ENCODE measurements at places on chromosomes 5 and 9. TPM values are rescaled to one million over a fixed set of nuclear protein-coding genes. Genes with fewer than 3 reads are reported as not detected.

DNA sequence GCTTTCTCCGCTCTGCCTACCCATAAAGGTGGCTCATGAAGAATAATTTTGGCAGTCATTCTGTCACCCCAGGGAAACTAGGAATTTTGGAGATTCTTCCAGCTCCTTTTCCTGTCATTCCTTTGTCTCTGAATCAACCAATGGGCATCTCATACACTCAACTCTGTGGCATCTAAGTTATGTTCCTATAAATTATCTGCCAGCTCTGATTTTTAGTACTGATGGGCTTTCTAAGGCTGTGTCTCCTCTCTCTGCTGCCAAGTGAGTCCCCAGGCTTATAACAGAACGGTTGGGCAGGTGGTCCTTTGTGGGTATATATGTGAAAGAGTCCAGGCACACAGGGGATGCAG, 226.8 kb downstream of the NMUR2 start:
- DNase-seq: no peak

DNA sequence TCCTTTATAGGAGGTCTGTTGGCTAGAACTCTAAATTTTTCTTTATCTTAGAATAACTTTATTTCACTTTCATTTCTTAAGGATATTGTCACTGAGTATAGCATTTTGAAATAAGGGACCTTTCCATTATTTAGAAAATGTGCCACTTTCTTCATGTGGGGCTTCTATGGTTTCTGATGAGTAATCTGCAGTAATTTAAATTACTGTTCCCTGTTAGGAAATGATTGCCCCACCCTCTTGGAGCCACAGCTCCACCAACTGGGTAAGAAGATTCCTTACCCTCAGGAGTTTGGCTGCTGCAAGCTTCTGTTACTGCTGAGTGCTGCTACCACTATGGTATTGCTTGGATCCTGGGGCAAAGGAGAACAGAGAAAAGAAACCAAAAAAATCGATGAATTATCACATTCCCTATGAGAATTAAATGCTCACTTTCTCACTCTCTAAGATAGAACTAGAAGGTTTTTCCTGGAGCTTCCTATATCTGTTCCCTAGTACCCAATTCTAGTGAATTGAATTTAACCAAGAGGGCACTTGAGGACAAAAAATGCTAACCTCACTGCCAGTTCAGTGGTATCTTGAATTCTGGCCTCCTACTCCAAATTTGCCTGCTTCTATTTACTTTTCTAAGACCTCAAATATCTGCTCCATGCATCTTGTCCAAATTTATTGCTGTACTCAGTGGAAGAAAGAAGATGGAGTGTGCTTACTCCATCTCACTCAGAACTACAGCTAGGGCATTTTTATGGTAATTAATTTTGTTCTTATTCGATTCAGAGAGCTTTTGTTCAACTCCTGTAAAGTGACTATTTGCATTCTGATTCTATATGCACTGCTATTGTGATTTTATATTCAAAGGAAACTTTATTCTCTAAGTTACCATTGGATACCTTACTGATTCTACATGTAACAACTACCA, 2111.3 kb downstream of the MAT2B start:
- no peak for DNase-seq

SLC6A7 gene
- not detected for total RNA-seq

GRCh38 chr9:98449871-98450270, 194.4 kb upstream of the TBC1D2 start:
- DNase-seq: no peak

FAT2 gene
- total RNA-seq: 0.32 TPM
